ENCODE measurements at places on chromosomes 6 and 20.

DNA sequence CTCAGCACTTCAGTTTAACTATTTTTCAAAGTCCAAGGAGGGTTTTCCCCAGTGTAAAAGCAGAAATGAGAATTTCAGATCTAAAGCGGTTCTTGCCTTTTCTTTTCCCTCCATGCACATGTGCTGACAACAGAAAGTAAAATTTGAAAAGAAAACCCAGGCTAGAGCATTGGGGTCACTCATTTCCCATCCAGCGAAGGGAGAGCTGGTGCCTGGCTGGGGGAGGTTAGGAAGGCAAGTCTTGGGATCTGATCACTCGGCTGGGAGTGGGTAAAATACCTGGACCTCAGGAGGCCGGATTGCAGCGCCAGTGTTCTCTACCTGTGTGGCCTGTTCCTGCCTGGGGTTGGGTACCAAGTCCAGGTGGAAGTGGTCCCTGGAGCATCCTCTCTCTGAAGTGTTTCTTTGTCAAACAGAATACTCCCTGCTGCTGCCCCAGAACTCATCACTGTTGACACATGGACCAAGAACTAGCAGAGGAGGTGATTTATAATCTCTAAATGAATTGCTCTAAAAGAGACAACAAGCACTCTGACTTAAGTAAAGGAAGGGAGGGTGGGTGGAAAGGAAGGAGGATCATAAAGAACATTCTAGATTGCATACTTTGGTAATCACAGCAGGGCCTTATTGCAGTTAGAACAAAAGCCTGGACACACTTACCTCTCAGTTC, 136.0 kb downstream of the MTHFD1L start:
- no peaks in the 10 kb centered on the region for H3K36me3 ChIP-seq
- no peaks in the 10 kb centered on the region for H3K27me3 ChIP-seq
- H3K27ac ChIP-seq: no peak overlapping the region
- no peak for DNase-seq
- no peaks in the 10 kb centered on the region for H3K4me1 ChIP-seq
- H3K4me3 ChIP-seq: no peak overlapping the region

DNA sequence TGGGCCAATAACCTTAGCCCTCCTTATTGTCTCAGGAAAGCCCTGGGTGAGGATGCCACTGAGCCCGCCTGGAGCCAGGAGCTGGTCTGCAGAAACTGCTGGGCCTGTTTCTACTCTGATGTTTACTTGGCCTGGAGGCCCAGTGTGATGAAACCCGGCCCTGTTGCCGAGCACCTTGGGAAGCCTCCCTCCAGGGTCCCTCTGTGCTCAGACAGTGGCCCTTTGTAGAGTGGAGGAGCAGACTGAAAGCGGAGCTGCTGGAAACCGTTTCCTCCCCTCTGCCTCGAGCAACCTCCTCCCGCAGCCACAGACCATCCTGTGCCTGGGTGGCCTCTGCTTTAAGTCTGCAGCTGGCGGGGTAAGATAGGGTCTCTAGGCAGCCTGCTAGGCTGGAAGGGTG, 84.1 kb upstream of the EPB41L1 start:
- no peak for DNase-seq
- no peak overlapping the region for H3K4me3 ChIP-seq
- no peaks in the 10 kb centered on the region for H3K4me1 ChIP-seq
- no peaks in the 10 kb centered on the region for H3K36me3 ChIP-seq
- H3K27me3 ChIP-seq: no peaks in the 10 kb centered on the region
- H3K27ac ChIP-seq: no peak overlapping the region

GRCh38 chr20:54090230-54091119, 20.1 kb upstream of the BCAS1 start:
- H3K36me3 ChIP-seq: no peaks in the 10 kb centered on the region
- H3K4me3 ChIP-seq: no peak overlapping the region
- DNase-seq: no peak
- H3K27me3 ChIP-seq: no peaks in the 10 kb centered on the region

- no peak overlapping the region for H3K27ac ChIP-seq
- no peak overlapping the region for H3K4me3 ChIP-seq
- no peaks in the 10 kb centered on the region for H3K27me3 ChIP-seq
- no peaks in the 10 kb centered on the region for H3K36me3 ChIP-seq
Measured at GRCh38 chr6:17258749-17259148, 22.4 kb upstream of the RBM24 start.

DNA sequence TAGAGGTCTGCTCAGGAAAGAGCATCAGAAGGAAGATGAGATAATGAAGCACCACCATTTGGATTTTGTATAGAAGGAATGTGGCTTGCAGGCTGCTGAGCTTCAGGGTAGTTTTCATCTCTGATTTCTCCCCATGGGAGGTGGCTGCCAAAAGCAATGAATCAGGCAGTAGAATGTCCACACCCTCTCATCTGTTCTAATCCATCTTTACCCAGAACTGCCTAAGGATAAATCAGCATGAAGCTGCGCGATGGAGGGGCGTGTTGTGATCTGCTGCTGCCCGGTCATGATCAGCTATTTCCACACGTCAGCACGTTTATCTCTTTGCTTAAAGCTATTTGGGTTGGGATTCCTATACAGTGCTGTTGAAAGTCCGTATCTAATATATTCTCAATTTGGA, 295.4 kb downstream of the FOXA2 start:
- H3K36me3 ChIP-seq: no peaks in the 10 kb centered on the region
- H3K27ac ChIP-seq: no peak overlapping the region
- H3K27me3 ChIP-seq: no peaks in the 10 kb centered on the region

DNA sequence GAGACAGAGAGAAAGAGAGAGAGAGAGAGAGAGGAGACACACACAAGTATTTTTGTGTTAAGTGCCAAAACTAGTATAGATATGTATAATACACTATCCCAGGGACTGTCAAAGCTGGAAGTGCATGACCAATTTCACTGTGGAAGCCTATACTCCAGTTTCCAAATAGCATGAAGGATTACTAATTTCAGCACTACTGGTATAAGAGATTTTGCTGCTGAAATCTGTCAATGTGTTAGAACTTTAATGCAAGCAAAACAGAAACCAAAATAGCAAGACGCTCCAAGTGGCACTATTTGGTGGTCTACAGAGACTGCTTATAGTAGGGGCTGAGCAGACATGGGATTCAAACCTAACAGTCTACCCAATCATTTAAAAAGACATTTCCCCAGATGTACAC, 284.8 kb downstream of the BTBD9 start:
- H3K4me3 ChIP-seq: no peak overlapping the region
- DNase-seq: no peak
- H3K27ac ChIP-seq: no peak overlapping the region
- H3K36me3 ChIP-seq: no peaks in the 10 kb centered on the region

DNA sequence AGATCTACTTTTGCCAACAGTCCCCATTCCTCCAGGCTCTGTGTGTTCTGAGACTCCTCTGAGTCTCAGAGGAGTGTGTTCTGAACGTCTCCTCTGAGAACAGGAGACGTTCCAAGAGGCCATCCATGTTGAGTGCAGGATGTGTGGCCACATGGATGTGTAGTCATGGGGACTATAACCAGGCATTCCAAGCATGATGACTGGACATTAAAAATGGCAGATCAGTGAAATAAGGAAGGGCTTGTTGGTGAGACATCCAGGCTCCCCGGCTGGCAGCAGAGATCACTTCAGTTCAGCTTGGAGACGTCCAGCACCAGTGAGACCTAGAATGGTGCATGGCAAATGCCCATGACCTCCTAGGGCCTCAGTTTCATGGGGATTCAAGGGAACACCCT, 34.3 kb upstream of the POU5F1 start:
- peak overlapping the region; percentile 76 for H3K27ac ChIP-seq
- H3K27me3 ChIP-seq: no peaks in the 10 kb centered on the region
- no peak for DNase-seq
- H3K36me3 ChIP-seq: peaks cover 3% of the 10 kb centered on the region
- peaks cover 31% of the 10 kb centered on the region for H3K4me1 ChIP-seq

DNA sequence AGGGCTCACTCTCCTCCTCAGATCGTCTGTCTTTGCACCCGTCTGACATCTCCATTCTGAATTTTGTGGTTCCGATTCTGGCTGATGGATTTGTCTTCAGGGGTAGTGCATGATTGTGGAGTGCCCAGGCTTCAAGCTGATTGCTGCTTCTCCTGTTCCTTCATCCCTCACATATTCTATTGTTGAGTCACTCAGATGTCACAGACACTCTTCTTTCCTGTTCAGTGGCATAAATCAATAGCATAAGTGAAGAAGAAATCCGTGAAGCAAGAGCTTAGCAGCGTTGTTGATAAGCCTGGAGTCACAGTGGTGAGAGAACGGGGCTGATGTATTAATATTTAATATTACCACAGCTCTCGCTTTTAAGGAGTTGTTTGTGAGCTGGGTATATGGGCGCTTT, 152.5 kb downstream of the MTHFD1L start:
- no peaks in the 10 kb centered on the region for H3K4me1 ChIP-seq
- no peak overlapping the region for H3K27ac ChIP-seq
- no peak for DNase-seq
- H3K36me3 ChIP-seq: peaks cover 7% of the 10 kb centered on the region
- no peaks in the 10 kb centered on the region for H3K27me3 ChIP-seq

GRCh38 chr6:35401514-35401913, 50.6 kb upstream of the FANCE start:
- H3K4me1 ChIP-seq: no peaks in the 10 kb centered on the region
- no peak overlapping the region for H3K4me3 ChIP-seq
- H3K27ac ChIP-seq: no peak overlapping the region
- DNase-seq: no peak

GRCh38 chr20:5492937-5493336, 176.2 kb upstream of the PROKR2 start:
- no peak overlapping the region for H3K27ac ChIP-seq
- H3K27me3 ChIP-seq: no peaks in the 10 kb centered on the region
- H3K4me3 ChIP-seq: no peak overlapping the region
- H3K4me1 ChIP-seq: no peaks in the 10 kb centered on the region

GRCh38 chr6:136723780-136724179, 68.5 kb downstream of the MAP3K5 start:
- no peak overlapping the region for H3K4me3 ChIP-seq
- H3K27me3 ChIP-seq: no peaks in the 10 kb centered on the region
- no peaks in the 10 kb centered on the region for H3K4me1 ChIP-seq
- no peak overlapping the region for H3K27ac ChIP-seq
- no peaks in the 10 kb centered on the region for H3K36me3 ChIP-seq

DNA sequence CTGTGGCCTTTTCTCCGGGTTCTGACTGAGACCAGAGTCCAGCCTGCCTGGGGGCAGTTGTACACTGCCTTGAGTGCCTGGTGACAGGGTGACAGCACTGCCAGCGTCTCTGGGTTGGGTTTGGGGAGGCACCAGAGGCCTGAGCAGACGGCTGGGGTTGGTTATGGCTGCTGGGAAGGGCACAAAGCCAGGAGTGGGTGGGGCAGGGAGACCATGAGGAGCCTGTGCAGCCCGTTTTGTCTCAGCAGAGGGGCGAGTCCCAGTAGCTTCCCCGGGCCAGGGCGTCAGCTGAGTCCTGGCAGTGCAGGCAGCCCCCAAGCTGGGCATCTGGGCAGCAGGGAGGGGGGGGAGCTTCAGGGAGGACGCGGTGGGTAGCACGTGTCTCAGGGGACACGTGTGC, 15.3 kb upstream of the SULF2 start:
- no peak for DNase-seq
- no peak overlapping the region for H3K27ac ChIP-seq
- H3K4me1 ChIP-seq: no peaks in the 10 kb centered on the region

Measured in effector memory CD4-positive, alpha-beta T cell (primary cell).